ENCODE measurements at places on chromosomes 6 and 20. TPM values are rescaled to one million over a fixed set of nuclear protein-coding genes. Genes with fewer than 3 reads are reported as not detected.

Gene FOXA2
- total RNA-seq: not detected

GRCh38 chr6:108627692-108628550 is 67.2 kb downstream of the FOXO3 start:
- DNase-seq: no peak

DNA sequence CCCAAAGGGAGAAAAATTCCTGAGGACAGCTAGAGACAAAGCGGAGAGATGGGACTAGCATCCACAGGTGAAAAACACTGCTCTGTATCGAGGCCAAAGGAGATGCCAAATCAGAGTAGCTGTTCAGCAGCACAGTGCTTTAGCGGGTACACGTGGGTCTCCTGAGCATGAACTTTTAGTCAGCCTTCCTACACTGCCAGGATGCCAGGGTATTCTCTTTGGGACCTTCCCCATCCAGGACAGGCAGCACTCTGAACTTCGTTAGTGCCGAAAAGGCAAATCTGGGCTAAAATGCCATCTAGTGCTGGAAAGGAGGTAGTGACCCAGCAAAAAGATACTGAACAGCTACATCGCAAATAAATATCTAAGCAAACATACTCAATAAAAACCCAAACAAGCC is 64.9 kb downstream of the C6orf58 start:
- no peak for DNase-seq

- DNase-seq: no peak
Measured at GRCh38 chr20:52003415-52003814, 188.2 kb downstream of the ZFP64 start.

Gene SDCBP2
- total RNA-seq: 4.4 TPM

DNA sequence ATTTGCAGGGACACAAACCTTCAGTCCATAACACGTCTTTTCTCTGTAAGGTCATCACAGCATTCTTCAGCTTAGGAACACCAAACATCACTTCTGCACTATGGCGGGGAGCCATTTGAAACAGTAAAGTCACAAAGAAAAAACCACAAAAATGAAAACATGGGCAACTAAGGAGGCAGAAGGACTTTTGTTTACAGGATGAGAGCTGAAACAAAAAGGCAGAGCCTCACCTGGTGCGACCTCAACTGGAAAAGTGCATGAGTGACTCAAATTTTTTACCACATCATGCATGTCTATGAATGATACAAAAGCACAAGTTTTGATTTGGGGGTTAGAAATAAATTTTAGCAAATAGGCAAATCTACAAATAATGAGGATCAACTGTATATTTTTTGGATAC is 68.2 kb upstream of the TNFAIP3 start:
- DNase-seq: no peak

Data from left cardiac atrium (tissue), 4 donors.